ENCODE measurements at places on chromosomes 1 and 21.

DNA sequence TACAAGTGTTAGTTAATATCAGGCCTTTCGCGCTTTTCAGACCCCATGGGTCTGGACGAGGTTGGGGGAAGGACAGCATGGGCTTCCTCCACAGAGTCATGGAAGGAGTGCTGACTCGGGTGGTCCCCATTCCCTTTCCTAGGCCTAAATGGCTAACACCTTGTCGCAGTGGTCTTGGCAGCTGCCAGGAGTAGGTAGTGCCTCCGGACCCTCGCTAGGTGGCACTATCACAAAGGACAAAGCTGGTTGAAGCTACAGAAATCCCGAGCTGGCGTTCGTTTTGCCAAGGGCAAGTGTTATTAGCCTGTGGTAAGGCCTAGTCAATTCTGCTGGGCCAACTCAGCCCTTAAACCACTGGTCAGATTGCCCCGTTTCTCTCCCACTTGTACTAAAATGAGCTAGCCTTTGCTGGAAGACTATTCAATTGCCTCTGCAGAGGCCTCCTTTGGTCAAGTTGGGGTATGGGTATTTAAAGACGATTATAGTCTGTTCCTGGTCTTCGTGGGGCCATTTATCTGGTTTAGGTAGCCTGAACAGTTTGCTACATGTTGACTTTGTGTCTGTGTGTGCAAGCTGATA lies 1.1 kb upstream of the UBE2Q1 start:
- peak; percentile 86 for DNase-seq

- no peak for DNase-seq
Measured at GRCh38 chr21:15754640-15755039, 24.9 kb downstream of the USP25 start.

- no peak for DNase-seq
Measured at GRCh38 chr21:38639571-38640354, 141.5 kb upstream of the ERG start.

- peak; percentile 67 for DNase-seq
Measured at GRCh38 chr1:151156515-151156819, at the start of gene TNFAIP8L2. Gene TNFAIP8L2 (plus strand): TSS chr1:151156649. CDS start chr1:151158698, 2,049 bp downstream.

GRCh38 chr1:154703170-154703569 lies 95.2 kb upstream of the ADAR start:
- DNase-seq: no peak

DNA sequence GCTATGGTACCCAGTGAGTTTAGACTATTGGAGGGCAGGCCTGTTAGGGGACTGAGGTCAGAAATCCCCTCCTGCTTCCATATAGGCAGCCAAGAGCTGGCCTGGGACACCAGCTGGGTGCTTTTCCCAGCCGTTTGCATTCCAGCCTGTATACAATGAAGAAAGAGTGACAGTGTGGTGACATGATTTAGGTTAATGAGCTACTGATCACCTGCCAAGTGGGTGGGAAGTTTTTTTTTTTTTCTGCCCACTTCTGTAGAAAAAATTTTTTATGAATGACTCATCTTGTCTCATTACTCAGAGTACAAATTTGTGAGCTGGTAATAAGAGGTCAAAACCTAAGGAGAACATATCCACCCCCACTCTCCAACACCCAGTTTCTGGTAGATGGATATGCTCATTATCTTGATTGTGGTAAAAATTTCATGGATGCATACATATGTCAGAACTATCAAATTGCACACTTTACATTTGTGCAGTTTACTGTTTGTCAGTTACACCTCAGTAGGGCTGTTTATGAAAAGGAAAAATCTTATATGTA lies 16.4 kb upstream of the CGN start:
- no peak for DNase-seq

- DNase-seq: no peak
Measured at GRCh38 chr1:167454304-167454893, 63.9 kb downstream of the CD247 start.

GRCh38 chr1:198966519-198966918 lies 327.7 kb downstream of the PTPRC start:
- no peak for DNase-seq

Data from CD4-positive, alpha-beta T cell treated with Interleukin-1 beta for 1 hour (primary cell).